Thyroid gland (tissue), 4 donors: ENCODE measurements at places on chromosomes 2 and 18. TPM values are rescaled to one million over a fixed set of nuclear protein-coding genes. Genes with fewer than 3 reads are reported as not detected.

DNA sequence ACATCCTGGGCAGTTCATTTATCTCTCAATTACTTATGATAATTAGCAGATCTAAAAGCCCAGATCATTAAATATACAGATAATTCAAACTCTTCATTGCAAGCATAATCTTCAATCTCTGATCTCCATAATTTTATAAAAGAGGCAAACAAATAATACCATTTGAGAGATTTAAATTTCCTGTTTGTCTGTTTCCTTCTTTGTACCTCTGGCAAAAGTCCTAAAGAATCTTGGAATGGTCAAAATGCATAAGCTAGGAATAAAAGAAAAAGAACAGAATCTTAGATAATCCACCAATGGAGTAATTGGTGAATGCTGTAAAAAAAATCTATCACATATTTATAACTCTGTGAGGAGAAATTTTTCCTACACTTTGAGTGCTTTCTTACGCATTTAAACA lies 1080.9 kb upstream of the ZEB2 start:
- H3K27me3 ChIP-seq = no peaks in the 10 kb centered on the region
- H3K4me3 ChIP-seq = no peak overlapping the region
- H3K27ac ChIP-seq = no peak overlapping the region
- no peaks in the 10 kb centered on the region for H3K4me1 ChIP-seq

GRCh38 chr2:226712941-226713340 lies 86.7 kb downstream of the IRS1 start:
- H3K27ac ChIP-seq = no peak overlapping the region
- DNase-seq = peak; percentile 19
- H3K4me1 ChIP-seq = no peaks in the 10 kb centered on the region
- H3K4me3 ChIP-seq = no peak overlapping the region

- H3K27ac ChIP-seq = no peak overlapping the region
- H3K4me3 ChIP-seq = no peak overlapping the region
- DNase-seq = no peak
- no peaks in the 10 kb centered on the region for H3K4me1 ChIP-seq
- no peaks in the 10 kb centered on the region for H3K36me3 ChIP-seq
Observed at GRCh38 chr18:60746491-60746890, 373.9 kb upstream of the MC4R start.

GRCh38 chr2:217274578-217274977 lies 414.7 kb upstream of the TNP1 start:
- no peaks in the 10 kb centered on the region for H3K4me1 ChIP-seq
- no peak for DNase-seq
- no peaks in the 10 kb centered on the region for H3K27me3 ChIP-seq

GRCh38 chr2:88680266-88680902 lies 11.1 kb upstream of the RPIA start:
- no peaks in the 10 kb centered on the region for H3K4me1 ChIP-seq
- no peak for DNase-seq
- H3K4me3 ChIP-seq = no peak overlapping the region
- H3K27me3 ChIP-seq = no peaks in the 10 kb centered on the region
- no peak overlapping the region for H3K27ac ChIP-seq

HAAO gene
- total RNA-seq = 6.8 TPM

HOXD9 gene
- total RNA-seq = 3.9 TPM
